ENCODE measurements at places on chromosomes 6 and 20.

- DNase-seq = no peak
Measured at GRCh38 chr6:143005816-143006215, 54.9 kb upstream of the AIG1 start.

DNA sequence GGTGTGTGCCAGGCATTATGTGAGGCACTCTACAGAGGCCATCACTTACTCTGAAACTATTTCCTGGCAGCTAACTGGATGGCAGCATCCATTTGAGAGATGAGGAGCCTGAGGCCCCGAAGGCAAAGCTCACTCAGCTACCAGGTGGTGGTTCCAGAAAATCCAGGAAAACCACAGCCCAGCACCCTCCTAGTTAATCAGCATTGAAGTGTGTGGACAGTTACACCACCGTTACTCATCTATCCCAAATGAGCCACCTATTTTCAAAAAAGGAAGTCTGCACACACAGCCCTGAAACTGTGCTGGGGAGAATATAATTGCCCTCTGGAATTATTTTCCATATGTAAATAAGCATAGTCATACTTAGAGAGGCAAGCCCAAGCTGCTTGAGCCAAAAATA lies 67.4 kb downstream of the CNBD2 start:
- peak; percentile 25 for DNase-seq

GRCh38 chr20:18052856-18053255 lies 4.9 kb downstream of the OVOL2 start:
- no peak for DNase-seq

DNA sequence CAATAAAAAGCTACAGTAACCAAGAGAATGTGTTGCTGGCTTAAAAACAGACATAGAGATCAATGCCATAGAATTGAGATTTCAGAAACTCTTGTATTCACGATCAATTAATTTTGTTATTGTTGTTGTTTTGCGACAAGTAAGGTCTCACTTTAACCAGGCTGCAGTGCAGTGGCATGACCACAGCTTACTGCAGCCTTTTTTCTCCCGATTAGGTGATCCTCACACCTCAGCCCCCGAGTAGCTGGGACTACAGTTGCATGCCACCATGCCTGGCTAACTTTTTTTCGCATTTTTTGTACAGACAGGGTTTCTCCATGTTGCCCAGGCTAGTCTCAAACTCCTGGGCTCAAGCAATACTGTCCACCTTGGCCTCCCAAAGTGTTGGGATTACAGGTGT lies 42.2 kb downstream of the RANBP9 start:
- no peak for DNase-seq

GRCh38 chr20:61400499-61400898 lies 148.4 kb downstream of the CDH4 start:
- DNase-seq = no peak

DNA sequence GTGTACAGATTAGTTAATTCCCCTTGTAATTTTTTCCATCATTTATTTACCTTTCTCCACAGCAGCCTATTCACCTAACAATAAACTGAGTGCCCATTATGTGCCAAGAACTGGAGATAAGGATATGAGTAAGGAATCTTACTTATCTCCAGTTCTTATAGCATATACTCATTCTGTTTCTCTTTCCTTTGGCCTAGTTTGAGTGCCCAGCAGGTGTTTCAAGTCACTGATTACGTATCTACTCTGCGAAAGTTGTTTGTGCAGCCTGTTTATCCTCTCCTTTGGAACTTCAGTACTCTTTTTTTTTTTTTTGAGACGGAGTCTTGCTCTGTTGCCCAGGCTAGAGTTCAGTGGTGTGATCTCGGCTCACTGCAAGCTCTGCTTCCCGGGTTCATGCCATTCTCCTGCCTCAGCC lies 17.3 kb upstream of the POU5F1 start:
- no peak for DNase-seq

DNA sequence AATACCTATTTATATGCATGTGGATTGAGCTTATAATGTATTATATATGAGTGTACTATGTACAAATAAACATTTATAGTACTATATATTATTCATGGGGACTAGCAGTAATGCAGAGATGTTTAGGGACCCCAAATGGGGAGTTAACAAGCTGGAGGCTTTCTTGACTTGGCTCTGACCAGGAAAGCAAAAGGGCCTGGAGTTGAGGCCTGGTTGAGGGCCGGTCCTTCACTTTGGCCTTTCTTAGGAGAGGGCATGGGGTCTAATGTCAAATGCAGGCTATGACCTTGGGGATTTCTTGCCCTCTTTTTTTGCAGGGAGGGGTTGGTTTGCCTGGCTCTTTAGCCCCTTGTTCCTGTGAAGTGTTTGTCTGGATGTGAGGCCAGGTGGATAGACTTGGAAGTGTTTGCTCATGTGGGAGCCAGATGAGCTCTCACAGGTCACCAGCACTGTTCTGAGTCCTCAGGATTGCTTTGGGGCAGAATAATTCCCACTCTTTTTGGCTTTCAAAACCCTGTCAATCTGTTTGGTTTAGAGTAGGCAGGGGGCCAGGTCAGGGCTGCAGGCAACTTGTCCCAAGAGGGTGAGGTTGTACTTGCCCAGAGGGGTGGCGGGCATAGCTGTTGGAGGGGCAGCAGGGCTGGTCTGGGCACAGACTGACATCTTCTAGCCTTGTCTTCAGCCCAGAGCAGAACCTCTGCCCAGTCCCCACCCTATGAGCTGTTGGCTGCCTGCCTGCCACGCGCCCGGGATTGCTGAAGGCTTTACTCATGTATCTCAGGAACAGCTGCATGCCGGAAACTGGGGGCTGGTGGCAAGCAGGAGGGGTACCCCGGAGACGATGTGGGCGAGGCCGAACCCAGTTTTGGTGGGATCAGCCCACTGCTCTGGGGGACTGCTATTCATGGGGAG lies 14.6 kb downstream of the TJAP1 start:
- no peak for DNase-seq

GRCh38 chr6:158409451-158409850 lies 97.2 kb downstream of the TULP4 start:
- DNase-seq = peak; percentile 48

- DNase-seq = no peak
Measured at GRCh38 chr20:33332905-33333456, 50.0 kb downstream of the BPIFB1 start.

DNA sequence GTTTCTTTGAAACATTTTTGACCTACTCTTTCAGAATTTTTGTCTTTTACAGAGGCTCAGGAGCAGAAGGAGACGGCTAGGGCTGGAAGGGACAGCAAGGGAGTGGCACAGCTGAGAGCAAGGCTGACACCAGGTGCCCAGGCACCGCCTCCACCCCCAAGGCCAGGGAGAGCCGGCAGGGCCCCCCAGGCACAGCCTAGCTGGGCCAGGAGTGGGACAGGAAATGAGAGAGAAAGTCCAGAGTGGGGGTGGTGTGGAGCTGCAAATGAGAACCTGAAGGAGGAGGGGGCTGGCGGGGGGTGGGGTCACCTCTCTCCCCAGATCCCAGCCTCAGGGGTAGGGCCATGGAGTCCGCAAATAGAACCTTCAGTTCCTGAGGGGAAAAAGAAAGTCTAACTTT lies 236.7 kb downstream of the CDC5L start:
- DNase-seq = no peak

- DNase-seq = no peak
Measured at GRCh38 chr6:3568396-3569082, 111.7 kb upstream of the SLC22A23 start.

DNA sequence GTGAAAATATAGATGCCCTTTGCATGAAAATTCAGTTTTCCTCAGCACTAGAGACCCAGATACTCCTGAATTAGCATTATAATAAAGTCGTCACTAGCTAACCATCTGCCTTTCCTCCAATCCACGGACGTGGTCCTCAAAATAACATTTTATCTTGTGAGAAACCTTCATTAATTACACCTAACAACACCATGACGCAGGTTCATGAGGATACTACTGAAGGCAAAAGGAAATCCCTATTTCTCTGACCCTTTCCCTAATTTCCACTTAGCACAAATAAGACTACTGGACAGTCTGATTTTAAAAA lies 1.3 kb upstream of the PNISR start:
- DNase-seq = no peak

DNA sequence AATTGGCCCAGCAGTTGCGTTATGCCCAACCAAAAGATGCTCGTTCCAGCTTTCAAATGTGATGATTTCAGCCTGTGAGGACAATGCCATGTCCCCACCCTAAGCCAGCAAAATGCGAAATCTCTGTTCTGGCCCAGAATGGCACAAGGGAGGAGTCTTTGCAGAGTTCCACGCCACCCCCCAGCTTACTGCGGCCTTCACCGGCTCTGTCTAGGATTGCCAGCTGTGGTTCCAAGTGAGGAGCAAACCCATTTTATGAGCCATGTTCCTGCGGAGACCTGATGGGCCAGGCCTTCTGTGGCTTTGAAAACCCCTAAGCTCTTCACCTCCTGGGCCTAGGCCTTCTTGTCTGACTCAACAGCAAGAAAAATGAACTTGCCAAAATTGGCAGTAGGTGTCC lies 146.8 kb upstream of the SNX9 start:
- no peak for DNase-seq

DNA sequence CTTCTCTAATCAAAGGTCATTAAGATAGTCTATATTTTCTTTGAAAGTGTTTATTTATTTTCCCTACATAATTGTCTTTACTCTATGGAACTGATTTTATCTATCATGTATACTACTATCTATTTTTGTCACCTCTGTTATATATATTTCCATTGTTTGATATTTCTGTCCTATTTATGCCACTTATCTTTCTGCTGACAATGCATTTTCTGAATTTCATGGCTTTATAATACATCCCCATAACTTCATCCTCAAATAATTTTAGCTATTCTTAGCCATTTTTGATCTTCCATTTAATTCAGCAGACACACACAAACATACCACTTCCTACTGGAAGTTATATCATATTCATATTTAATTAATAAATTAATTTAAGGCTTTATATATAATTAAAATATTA lies 123.7 kb downstream of the EPHA7 start:
- no peak for DNase-seq

GRCh38 chr6:15106958-15107643 lies 138.8 kb upstream of the JARID2 start:
- DNase-seq = no peak

GRCh38 chr6:3370361-3371221 lies 86.3 kb downstream of the SLC22A23 start:
- DNase-seq = no peak

DNA sequence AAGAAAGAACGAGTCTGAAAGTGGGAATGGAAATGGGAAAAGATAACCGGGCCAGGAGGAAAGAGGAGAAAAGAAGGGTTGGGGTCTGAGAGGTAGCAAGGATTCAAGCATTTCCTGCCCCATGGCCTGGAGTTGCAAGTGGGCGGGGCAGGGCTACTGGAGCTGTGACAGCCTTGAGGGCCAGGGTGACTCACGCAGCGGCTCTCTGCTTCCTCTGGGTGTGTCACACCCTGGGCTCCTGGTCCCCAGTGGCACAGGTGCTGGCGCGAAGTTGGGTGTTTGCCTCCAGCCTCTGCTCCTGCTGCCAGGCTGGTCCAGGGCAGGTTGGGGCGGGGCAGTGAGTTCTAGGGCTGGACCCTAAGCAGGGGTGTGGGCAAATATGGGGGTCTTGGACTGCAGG lies 3.3 kb upstream of the ULBP3 start:
- peak; percentile 69 for DNase-seq

GRCh38 chr6:170446841-170447560 lies 106.1 kb downstream of the PSMB1 start:
- no peak for DNase-seq

- no peak for DNase-seq
Measured at GRCh38 chr6:167750956-167751358, 75.8 kb upstream of the AFDN start.

- no peak for DNase-seq
Measured at GRCh38 chr6:157885211-157885788, 62.3 kb downstream of the SNX9 start.

- DNase-seq = no peak
Measured at GRCh38 chr6:4599924-4600323, 176.3 kb upstream of the CDYL start.

GRCh38 chr6:16305788-16306187 lies 67.4 kb downstream of the GMPR start:
- DNase-seq = no peak

- no peak for DNase-seq
Measured at GRCh38 chr6:165448210-165448609, 138.8 kb upstream of the C6orf118 start.

DNA sequence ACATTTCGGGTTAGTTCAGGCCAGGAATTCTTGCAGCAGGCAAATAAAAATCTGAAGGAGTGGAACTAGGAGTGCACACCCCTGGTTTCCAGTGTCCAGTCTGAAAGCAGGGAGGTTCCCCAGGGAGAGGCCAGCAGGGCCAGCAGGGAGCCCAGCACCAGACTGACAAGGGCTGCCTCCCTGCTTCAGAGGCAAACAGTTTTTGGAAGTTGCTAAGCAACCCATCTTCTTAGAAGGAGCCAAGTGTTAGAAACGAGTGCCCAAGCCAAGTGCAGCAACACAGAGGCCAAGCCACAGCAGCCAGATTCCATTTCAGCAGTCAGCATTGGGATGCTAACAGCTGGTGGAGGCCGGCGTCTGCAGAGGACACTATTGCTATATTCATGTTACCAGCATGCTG lies 179.1 kb downstream of the SYNDIG1 start:
- DNase-seq = no peak

- DNase-seq = no peak
Measured at GRCh38 chr20:16241911-16242310, 331.3 kb downstream of the KIF16B start.

GRCh38 chr6:43809417-43810305 lies 39.6 kb downstream of the VEGFA start:
- no peak for DNase-seq

- peak; percentile 87 for DNase-seq
Measured at GRCh38 chr6:16747232-16748024, 13.8 kb downstream of the ATXN1 start.

GRCh38 chr20:4788314-4788713 lies 66.6 kb downstream of the PRND start:
- no peak for DNase-seq

GRCh38 chr6:51655517-51655916 lies 431.9 kb downstream of the PKHD1 start:
- no peak for DNase-seq

- DNase-seq = no peak
Measured at GRCh38 chr6:78962448-78962847, 95.1 kb downstream of the IRAK1BP1 start.

GRCh38 chr6:2873643-2874042 lies 29.5 kb downstream of the SERPINB9 start:
- DNase-seq = no peak

- peak; percentile 45 for DNase-seq
Measured at GRCh38 chr20:36604952-36605398, 604 bp upstream of the RAB5IF start.

DNA sequence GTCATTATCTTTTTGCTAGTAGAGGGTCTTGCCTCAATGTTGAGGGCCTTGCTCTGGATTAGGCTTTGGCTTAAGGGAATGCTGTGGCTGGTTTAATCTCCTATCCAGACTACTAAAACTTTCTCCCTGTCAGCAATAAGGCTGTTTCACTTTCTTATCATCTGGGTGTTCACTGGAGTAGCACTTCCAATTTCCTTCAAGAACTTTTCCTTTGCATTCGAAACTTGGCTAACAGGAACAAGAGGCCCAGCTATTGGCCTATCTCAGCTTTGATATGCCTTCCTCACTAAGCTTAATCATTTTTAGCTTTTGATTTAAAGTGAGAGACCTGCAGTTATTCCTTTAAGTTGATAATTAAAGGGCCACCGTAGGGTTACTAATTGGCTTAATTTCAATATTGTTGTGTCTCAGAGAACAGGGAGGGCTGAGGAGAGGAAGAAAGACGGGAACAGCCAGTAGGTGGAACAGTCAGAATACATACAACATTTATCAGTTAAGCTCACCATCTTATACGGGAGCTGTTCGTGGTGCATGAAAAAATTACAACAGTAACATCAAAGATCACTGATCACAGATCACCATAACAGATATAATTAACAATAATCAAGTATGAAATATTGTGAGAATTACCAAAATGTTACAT lies 186.7 kb downstream of the PTPRK start:
- no peak for DNase-seq

GRCh38 chr20:17640146-17640874 lies 41.7 kb downstream of the RRBP1 start:
- DNase-seq = no peak
